Glomerular endothelial cell (primary cell): ENCODE measurements at places on chromosomes 12 and 14. TPM values are rescaled to one million over a fixed set of nuclear protein-coding genes. Genes with fewer than 3 reads are reported as not detected.
A peak's percentile ranks its signal among the peaks of the same experiment; 100 is the strongest.

DNA sequence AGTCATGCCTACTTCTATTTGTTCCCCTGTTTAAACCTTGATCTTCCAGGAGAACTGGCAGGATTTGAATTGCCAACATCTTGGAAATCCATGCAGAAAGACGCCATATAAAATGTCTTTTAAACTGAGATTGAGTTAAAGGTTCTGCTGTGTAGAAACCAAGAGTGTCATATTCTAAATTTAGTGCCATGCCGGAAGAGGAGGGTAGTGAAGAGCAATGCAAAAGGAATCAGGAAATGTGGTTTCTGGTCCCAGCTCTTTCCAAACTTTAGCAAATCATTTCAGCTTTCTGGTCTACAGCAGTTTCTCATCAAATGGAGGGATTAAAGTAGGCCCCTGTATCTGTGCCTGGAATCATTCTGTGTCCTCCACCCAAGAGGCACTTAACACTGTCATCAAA is 85.7 kb downstream of the BTG1 start:
- no peak for DNase-seq

DNA sequence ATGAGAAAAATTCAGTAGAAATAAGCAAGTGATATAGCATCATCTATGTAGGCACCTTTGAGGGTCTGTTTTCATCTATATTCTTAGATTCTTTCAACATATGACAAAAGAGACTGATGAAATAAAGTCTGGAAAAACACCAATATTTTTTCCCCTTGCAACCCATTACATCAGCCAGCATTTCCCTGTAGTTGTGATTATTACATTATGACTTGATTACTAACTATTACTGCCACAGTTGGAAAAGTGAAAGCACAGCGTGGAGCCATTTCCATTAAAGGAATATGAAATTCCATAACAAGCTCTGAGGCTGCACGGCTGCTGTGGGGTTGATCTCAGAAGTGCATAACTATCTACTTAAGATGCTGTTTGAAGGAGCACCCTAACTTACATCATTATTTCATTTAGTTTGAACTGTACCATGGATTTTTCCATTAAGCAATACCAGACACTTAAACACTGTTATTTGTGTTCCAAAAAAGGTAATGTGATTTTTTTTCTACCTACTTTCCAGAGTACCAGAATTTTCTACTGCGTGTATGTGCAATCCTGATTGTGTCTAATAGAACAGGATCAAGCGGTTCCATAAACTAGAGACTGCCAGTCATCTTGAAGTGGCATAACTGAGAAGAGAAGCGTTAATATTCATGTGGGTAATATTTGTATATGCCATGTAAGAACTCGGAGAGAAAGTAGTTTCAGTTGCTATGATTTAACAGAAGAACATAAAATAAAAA is 405.5 kb downstream of the MDGA2 start:
- DNase-seq, result no peak

GRCh38 chr14:81980601-81981306 is 447.1 kb upstream of the SEL1L start:
- DNase-seq, result no peak

- no peak for DNase-seq
Measured at GRCh38 chr12:93782853-93783252, 105.7 kb downstream of the CRADD start.

DNA sequence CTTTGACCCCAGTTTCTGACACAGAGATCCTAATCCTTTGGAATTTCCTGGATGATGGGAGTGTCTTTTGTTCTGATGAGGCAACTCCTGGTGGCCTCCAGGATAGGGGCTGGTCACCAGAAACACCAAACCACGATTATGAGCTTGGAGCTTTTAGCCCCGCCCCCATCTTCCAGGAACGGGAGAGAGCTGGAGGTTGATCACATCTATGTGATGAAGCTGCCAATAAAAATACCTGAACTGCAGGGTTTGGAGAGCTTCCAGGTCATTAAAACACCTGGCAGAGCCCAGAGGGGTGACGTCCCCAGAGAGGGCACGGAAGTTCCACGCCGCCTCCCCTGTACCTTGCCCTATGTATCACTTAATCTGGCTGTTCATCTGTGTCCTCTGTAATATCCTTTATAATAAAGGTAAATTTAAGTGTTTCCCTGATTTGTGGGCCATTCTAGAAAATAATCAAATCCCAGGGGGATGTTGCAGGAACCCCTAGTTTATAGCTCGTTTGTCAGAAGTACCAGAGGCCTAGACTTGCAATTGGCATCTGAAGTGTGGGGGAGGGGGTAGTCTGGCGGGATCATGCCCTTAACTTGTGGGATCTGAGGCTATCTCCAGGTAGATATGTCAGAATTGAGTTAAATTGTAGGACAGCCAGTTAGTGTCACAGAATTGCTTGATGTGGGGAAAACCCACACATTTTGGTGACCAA is 21.2 kb downstream of the APPL2 start:
- no peak for DNase-seq

DNA sequence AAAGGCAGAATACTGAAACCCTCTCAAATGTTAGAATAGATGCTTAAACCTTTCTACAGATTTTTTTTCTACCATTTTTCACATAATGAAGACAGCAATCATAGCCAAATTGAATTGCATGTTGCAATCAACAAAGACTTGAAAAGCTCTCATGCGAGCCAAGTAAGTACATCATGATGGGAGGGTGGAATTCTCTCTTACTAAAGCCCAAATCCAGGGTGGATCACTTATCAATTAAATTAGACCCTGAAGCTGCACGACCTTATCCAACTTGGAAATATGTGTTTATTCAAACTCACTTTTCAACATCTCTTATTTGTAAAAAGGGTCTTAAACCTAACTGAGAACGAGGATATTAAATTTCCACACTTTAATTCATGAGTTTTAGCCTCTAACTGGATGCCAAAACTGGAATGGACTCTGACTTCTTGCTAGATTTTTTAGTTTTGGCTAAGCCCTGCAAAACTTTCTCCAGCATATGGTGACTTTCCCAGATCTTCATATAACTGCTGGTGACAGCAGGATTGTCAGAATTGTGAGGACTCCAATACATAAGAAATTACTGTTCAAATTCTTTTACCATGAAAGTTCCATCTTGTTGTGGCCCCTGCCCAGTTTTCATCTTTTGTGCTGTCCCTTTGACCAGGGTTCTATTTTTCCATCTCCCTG is 53.6 kb downstream of the HECTD4 start:
- no peak for DNase-seq

GRCh38 chr12:46661110-46661845 is 164.5 kb downstream of the SLC38A4 start:
- DNase-seq, result peak; percentile 94

- DNase-seq, result no peak
Measured at GRCh38 chr14:101101456-101102056, 198.0 kb upstream of the RTL1 start.

The IPO4 gene
- 41.5 and 52.4 TPM in 2 replicates for total RNA-seq

The TPH2 gene
- total RNA-seq, result not detected in 2 replicates

The TXNRD1 gene
- 171 and 346 TPM in 2 replicates for total RNA-seq
